ENCODE measurements at places on chromosomes 13 and 19. TPM values are rescaled to one million over a fixed set of nuclear protein-coding genes. Genes with fewer than 3 reads are reported as not detected.

The PROZ gene
- total RNA-seq: not detected

The BCKDHA gene
- total RNA-seq: 12.9 TPM

The LEUTX gene
- not detected for total RNA-seq

The JSRP1 gene
- not detected for total RNA-seq

- no peak for DNase-seq
- H3K27me3 ChIP-seq: no peaks in the 10 kb centered on the region
- H3K4me1 ChIP-seq: peaks cover 7% of the 10 kb centered on the region
- H3K4me3 ChIP-seq: no peak overlapping the region
These were observed 29.2 kb downstream of the SUGP2 start for GRCh38 chr19:19004144-19004543.

DNA sequence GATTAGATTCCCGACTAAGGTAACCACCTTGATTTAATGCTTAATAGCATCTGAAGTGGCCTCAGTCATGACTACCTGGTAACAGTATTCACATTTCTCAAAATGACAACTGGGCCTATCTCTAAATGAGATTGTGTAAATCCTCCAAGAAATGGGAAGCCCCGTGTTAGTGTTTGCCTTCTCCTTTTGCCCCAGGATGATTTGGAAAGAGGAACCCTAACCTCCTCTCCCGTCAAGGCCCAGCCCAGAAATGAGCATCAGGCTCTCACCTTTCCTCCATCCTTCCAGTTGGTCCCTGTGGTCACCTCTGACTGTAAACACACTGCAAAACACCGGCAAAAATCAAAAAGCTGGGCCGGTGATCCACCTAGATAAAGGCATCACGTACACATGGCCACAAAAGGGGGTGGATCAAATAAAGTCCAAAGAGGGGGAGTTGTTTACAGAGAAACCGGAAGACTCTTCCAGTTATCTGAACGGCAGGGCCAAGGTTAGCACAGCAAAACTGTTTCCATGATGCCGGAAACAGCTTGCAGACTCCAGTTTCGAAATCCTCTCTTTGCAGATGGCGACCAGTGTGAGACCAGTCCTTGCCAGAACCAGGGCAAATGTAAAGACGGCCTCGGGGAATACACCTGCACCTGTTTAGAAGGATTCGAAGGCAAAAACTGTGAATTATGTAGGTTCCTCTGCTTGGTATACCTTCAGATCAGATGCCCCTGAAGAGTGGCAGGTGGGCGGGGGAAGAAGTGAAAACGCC, 16.4 kb downstream of the F10 start:
- H3K27me3 ChIP-seq: peaks cover 16% of the 10 kb centered on the region
- H3K4me1 ChIP-seq: no peaks in the 10 kb centered on the region
- no peak overlapping the region for H3K27ac ChIP-seq
- DNase-seq: no peak

DNA sequence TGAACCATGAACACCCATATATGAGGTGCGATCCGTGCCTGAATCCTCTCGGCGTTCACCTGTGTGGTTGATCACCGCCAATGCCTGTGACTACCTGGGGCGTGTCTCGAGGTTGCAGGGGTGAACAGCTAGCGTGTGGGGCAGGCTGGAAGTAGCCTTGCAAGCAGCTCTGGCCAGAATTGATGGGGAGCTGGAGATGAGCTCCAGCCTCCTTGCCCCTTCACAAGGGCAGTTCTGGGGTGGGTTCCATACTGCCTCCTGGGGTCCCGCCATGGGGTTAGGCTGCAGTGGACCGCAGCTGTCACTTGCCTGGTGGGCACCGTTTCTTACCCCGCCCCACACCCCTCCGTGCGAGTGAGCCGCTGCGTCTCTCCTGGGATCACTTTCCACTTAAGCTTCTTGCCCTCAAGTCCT, 154.5 kb upstream of the SOX1 start:
- H3K27ac ChIP-seq: no peak overlapping the region
- no peaks in the 10 kb centered on the region for H3K4me1 ChIP-seq
- H3K4me3 ChIP-seq: no peak overlapping the region
- H3K36me3 ChIP-seq: no peaks in the 10 kb centered on the region
- H3K27me3 ChIP-seq: no peaks in the 10 kb centered on the region
- no peak for DNase-seq

DNA sequence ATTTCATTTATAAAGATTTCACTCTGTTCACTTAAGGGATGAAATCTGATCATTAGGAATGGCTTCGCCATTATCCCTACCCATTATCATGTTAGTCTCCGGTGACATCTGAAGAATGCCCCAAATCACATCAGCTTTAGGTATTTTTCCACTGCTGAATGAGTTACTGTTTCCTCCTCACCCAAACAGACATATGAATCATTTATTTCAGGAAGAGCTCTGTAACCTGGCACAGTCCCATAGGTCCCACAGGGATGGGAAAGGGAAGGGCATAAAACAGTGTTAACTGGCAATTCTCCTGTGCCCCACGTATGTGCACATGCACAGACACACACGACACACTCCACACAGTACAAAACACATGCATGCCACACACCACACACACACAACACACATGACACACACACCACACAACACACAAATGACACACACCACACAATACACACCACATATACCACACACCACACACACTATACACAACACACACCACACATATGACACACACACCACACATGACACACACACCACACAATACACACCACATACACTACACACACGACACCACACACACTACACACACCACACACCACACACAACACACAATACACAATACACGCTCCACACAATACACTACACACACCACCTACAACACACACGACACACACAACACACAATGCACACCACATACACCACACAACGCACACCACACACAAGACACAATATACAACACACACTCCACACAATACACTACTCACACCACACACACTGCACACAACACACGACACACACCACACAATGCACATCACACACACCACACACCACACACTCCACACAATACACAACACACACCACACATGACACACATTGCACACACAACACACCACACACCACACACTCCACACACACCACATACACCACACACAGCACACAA, 15.4 kb downstream of the TMEM255B start:
- H3K4me1 ChIP-seq: peaks cover 39% of the 10 kb centered on the region
- H3K27ac ChIP-seq: peak overlapping the region; percentile 38
- DNase-seq: peak; percentile 95
- H3K27me3 ChIP-seq: no peaks in the 10 kb centered on the region

Measured in endothelial cell of umbilical vein (primary cell).